ENCODE measurements at places on chromosomes 6 and 20. TPM values are rescaled to one million over a fixed set of nuclear protein-coding genes. Genes with fewer than 3 reads are reported as not detected.

- no peak for DNase-seq
Measured at GRCh38 chr6:6006006-6006427, 708 bp downstream of the NRN1 start.

Gene GATA5
- not detected for polyA plus RNA-seq

- no peak for DNase-seq
Measured at GRCh38 chr6:49097116-49097515, 365.9 kb downstream of the MMUT start.

Gene CRISP3
- 1.6 TPM for polyA plus RNA-seq

- peak; percentile 93 for DNase-seq
Measured at GRCh38 chr6:160520043-160520904, 143.8 kb downstream of the LPA start.

- no peak for DNase-seq
Measured at GRCh38 chr20:53901064-53901463, 169.3 kb downstream of the BCAS1 start.

DNA sequence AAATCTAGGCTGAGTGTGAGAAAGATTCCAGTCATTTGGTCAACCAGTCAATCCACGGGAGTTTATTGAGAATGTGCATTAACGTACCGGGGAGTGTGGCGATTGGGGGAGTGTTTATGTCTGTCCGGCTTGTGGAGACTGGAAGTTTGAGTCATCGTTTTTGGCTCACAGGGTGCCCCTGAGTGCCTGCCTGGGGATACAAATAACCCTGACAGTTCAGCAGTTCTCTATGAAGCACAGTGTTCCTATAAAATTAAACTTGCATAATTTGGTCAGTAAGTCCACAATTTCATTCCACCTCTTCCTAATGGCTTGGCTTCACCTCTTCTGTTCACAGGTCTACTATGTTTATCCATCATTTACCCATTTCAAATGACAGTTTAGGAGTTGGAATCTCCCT lies 72.6 kb upstream of the PLEKHG1 start:
- DNase-seq: no peak

DNA sequence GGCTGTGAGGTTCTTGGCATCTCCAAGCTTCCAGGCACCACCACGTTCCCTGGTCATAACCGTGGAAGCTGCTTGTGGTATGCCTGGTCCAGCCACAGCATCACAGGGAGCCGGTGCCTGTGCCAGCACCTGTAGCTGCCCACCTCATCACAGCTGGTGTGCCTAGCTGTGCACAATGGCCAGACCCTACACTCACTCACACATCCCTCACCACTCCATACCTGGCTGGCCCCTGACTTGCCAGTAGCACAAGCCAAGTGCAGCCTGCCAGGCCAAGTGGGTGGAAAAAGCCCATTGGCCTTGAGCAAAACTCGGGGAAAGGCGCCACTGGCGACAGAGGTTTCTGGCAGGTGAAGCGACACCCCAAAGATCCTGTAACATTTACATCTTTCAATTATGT lies 192.3 kb upstream of the MANEA start:
- no peak for DNase-seq

Gene DPPA5
- not detected for polyA plus RNA-seq

- no peak for DNase-seq
Measured at GRCh38 chr6:82750556-82750955, 315.1 kb downstream of the UBE3D start.

DNA sequence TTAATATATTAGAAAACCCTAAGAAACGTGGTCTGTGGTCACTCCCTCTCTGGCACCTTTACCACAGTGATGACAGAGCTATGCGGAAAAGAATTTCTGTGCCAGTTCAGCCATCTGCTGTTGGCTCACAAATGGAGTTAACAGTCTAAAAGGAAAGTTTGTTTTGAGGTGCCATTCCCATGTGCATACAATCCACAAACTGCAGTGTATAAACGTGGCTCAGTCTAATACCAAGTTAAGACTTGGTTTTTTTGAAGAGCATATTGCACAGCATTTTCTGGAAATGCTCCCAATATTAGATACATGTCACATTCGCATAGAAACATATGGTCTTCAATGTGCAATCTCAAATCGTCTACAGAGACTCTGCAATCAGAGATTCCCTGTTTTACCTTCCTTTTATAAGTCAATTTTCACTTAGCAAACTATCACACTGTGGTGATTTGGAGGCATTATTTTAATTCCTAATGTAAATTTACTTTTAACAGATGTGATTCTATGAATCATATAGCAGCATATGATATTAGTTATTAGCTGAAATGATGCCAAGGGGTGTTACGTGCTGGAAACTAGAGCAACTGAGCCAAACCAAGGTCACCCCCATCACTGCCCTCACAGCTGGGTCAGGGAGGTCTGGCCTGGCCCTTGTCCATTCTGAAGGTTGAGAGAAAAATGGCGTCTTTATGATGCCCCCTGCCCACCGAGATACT lies 383.5 kb downstream of the PRKN start:
- no peak for DNase-seq

DNA sequence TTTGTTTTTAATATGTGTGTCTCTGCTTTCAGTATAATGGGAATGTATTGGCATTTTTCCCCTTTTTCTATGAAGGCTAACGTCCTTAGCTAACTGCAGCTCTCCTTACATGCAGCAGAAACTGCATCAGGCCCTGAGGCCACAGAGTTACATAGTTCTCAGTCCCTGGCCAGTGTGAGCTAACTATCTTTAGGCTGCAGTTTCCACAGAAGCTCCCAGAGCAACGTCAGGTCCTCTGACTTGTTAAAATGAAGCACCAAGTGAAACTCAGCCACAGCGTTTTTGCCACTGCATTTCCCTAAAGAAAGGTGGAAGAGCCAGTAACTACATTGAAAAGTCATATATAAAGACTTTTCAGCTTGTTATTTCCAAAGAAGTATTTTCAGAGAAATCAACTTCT lies 244.7 kb downstream of the CBLN4 start:
- no peak for DNase-seq

DNA sequence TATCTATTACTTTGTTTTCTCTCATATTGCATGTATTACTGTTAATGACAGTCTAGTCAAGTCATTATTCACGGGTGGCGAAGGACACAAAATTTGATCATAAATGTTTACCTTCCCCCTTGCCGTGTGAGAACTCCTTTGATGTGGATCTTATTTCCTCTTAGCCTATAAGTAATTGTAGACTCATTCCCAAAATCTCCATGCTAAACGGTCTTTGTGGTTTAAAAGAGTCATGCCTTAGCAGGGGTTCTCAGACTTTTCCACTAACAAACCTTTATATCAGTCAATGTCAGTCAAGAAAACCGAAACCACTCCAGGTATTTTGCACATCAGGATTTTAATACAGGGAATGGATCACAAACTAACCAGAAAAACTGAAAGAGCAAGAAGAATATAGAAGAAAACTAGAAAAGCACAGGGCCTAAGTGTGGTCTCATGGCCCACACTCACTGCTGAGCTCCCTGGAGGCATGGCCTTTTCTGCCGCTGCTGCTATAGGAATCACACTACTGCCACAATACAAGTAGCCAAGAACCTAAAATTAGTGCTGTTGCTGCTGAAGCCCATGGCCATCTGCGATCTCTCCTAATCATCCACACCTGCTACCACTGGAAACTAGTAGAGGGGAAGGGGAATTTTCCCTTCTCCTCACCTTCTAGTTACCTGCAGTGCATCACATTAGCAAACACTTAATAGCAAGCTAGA lies 186.0 kb upstream of the POU3F2 start:
- no peak for DNase-seq

- peak; percentile 91 for DNase-seq
Measured at GRCh38 chr6:1596088-1596852, 13.4 kb upstream of the FOXC1 start.
